Thymus (tissue), 14 donors: ENCODE measurements at places on chromosomes 1 and 21. TPM values are rescaled to one million over a fixed set of nuclear protein-coding genes. Genes with fewer than 3 reads are reported as not detected.

GRCh38 chr1:12518931-12519692, 98.9 kb downstream of the DHRS3 start:
- peaks cover 3% of the 10 kb centered on the region for H3K4me1 ChIP-seq
- DNase-seq = no peak
- H3K4me3 ChIP-seq = no peak overlapping the region
- no peak overlapping the region for H3K27ac ChIP-seq

GRCh38 chr1:207649865-207650580, 5.1 kb downstream of the CR1L start:
- H3K36me3 ChIP-seq = no peaks in the 10 kb centered on the region
- peaks cover 3% of the 10 kb centered on the region for H3K4me1 ChIP-seq
- no peak for DNase-seq
- H3K27me3 ChIP-seq = no peaks in the 10 kb centered on the region

- no peak overlapping the region for H3K27ac ChIP-seq
- H3K27me3 ChIP-seq = peaks cover 13% of the 10 kb centered on the region
- H3K4me1 ChIP-seq = peaks cover 9% of the 10 kb centered on the region
- no peak for DNase-seq
These were observed 5.5 kb upstream of the RNF223 start for GRCh38 chr1:1079408-1080121.

DNA sequence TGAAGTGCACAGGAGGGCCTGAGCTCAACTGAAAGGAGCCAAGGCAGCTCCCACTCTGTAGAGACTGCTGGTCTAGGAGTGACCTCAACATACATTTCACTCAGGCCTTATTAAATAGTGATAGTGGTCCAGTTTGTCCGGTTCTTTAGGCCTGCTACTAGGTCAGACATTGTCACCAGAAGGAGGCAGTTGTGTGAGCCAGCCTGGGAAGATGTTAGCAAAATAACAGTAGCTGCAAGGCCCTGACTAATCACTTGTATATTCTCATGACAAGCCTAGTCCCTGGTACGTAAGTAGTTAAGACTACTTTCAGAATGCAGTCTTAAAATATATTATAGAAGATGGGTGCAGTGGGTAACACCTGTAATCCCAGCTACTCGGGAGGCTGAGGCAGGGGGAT, 264.0 kb upstream of the CAMK1G start:
- no peaks in the 10 kb centered on the region for H3K27me3 ChIP-seq
- DNase-seq = no peak
- no peak overlapping the region for H3K4me3 ChIP-seq
- H3K4me1 ChIP-seq = no peaks in the 10 kb centered on the region

GRCh38 chr1:13842497-13842896, 142.5 kb downstream of the PRDM2 start:
- no peaks in the 10 kb centered on the region for H3K4me1 ChIP-seq
- H3K36me3 ChIP-seq = no peaks in the 10 kb centered on the region
- no peak overlapping the region for H3K4me3 ChIP-seq
- no peaks in the 10 kb centered on the region for H3K27me3 ChIP-seq

DNA sequence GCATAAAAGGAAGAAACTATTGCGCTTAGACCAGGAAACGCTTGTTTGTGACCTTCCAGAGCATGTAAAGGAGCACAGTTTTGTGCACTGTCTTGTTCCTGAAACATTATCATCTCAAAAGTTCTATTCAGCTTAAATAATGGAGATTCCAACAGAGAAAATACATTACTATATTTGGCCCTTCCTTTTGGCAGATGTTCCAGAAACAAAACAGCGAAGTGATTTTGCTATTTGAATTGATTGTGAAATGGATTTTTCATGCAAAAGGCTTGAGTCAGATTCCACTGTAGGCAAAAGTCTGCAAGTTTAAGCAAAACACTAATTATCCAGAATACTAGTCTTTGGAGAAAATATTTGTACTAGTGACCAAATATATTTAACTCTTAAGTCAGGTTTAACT, 80.3 kb upstream of the PTBP2 start:
- no peaks in the 10 kb centered on the region for H3K36me3 ChIP-seq
- DNase-seq = no peak
- no peaks in the 10 kb centered on the region for H3K4me1 ChIP-seq
- H3K27me3 ChIP-seq = no peaks in the 10 kb centered on the region

GRCh38 chr1:219689774-219690173, 76.9 kb upstream of the ZC3H11B start:
- no peaks in the 10 kb centered on the region for H3K4me1 ChIP-seq
- no peak overlapping the region for H3K4me3 ChIP-seq
- DNase-seq = no peak
- no peak overlapping the region for H3K27ac ChIP-seq

GRCh38 chr1:14926818-14927575, 226.6 kb upstream of the TMEM51 start:
- H3K27me3 ChIP-seq = peaks cover 45% of the 10 kb centered on the region
- no peak for DNase-seq
- H3K27ac ChIP-seq = no peak overlapping the region
- H3K4me3 ChIP-seq = no peak overlapping the region
- H3K4me1 ChIP-seq = peaks cover 15% of the 10 kb centered on the region

DNA sequence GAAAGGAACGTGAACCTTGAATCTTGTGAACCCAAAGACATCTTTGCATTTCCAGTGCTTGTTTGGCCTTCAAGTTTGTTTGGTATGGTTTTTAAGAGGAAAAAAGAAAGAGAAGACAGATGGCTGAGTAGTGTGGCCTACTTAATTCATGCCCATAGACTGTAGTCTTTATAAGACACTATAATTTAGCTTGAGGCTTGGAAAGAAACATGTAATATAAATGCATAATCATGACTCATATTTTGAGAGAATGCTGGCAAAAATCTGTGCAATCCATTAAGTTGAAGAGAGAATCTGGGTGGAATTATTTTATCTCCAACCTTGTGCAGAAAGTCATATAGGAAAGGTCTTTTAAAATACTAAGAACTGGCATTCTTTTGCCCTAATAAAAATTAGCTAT, 179.3 kb downstream of the SIPA1L2 start:
- no peak overlapping the region for H3K27ac ChIP-seq
- H3K36me3 ChIP-seq = no peaks in the 10 kb centered on the region
- no peaks in the 10 kb centered on the region for H3K27me3 ChIP-seq
- H3K4me1 ChIP-seq = no peaks in the 10 kb centered on the region

DNA sequence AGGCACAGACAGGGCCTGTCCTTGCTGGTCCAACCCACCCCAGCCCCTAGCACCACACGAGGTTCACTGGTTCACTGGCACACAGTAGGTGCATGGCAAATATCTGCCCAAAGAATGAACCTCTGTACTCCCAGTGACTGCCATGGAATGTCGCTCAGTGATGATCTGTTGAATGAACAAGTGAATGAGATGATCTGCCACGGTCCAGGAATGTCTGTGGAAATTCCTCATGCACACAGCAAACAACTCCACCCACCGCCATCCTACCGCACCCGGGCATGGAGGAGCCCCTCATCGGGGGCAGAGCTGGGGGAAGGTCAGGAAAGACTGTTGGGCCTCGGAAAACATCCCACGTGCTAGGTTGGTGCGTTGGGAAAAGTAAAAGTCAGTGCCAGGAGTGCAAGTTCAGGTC, 1.7 kb downstream of the HSPG2 start:
- H3K27me3 ChIP-seq = peaks cover 32% of the 10 kb centered on the region
- no peak overlapping the region for H3K4me3 ChIP-seq
- no peak for DNase-seq
- H3K36me3 ChIP-seq = no peaks in the 10 kb centered on the region

- H3K27me3 ChIP-seq = no peaks in the 10 kb centered on the region
- no peaks in the 10 kb centered on the region for H3K4me1 ChIP-seq
- DNase-seq = no peak
- H3K27ac ChIP-seq = no peak overlapping the region
- H3K4me3 ChIP-seq = no peak overlapping the region
These were observed 23.2 kb downstream of the RPE65 start for GRCh38 chr1:68426594-68426993.

GRCh38 chr1:19063122-19063521, 106.6 kb upstream of the IFFO2 start:
- no peaks in the 10 kb centered on the region for H3K36me3 ChIP-seq
- H3K4me3 ChIP-seq = no peak overlapping the region
- H3K27me3 ChIP-seq = peaks cover 19% of the 10 kb centered on the region
- H3K27ac ChIP-seq = no peak overlapping the region
- no peak for DNase-seq

GRCh38 chr1:30490554-30491053, 232.8 kb downstream of the MATN1 start:
- no peak overlapping the region for H3K27ac ChIP-seq
- no peaks in the 10 kb centered on the region for H3K27me3 ChIP-seq
- DNase-seq = no peak
- no peaks in the 10 kb centered on the region for H3K36me3 ChIP-seq
- no peaks in the 10 kb centered on the region for H3K4me1 ChIP-seq
- H3K4me3 ChIP-seq = no peak overlapping the region

GRCh38 chr1:236341298-236341697, 52.8 kb upstream of the EDARADD start:
- no peak overlapping the region for H3K4me3 ChIP-seq
- no peak overlapping the region for H3K27ac ChIP-seq
- H3K36me3 ChIP-seq = no peaks in the 10 kb centered on the region
- no peak for DNase-seq

DNA sequence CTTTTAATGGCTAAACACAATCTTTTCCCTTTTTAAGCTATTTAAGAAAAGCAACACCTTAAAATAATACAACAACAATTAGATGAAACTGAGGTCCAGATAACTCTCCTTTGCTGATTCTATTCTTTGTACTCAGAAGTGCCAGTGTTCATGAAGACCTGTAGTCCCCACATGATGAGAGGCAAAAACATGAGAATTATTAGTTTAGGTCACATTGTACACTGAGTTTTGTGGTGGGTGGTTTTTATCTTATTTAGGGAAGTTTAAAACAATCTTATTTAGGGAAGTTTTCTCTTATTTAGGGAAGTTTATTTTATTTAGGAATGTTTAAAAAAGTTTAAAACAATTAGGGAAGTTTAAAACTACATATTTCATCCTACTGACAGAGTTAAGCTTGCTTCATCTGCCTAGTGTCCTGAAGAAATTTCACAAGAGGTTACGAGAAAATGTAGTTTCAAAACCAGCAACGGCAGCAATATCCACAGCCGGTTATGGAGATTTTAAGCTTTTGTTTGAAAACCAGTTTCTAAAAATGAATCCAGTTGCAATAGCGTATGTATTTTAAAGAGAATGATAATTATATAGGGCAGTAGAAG, 7.8 kb upstream of the OR14I1 start:
- no peak for DNase-seq
- no peak overlapping the region for H3K4me3 ChIP-seq
- H3K4me1 ChIP-seq = no peaks in the 10 kb centered on the region

Gene RAB13
- total RNA-seq = 12.3 TPM

Gene C1orf56
- total RNA-seq = 0.80 TPM

Gene GPA33
- total RNA-seq = 2.3 TPM

Gene BEND5
- total RNA-seq = 21.8 TPM

Gene SSR2
- 262 TPM for total RNA-seq

Gene SELL
- total RNA-seq = 136 TPM

Gene FLG
- total RNA-seq = 0.28 TPM

Gene ETV3L
- 0.14 TPM for total RNA-seq

Gene DIO1
- 0.05 TPM for total RNA-seq
